ENCODE measurements at places on chromosomes 1 and 21.
A peak's percentile ranks its signal among the peaks of the same experiment; 100 is the strongest.

DNA sequence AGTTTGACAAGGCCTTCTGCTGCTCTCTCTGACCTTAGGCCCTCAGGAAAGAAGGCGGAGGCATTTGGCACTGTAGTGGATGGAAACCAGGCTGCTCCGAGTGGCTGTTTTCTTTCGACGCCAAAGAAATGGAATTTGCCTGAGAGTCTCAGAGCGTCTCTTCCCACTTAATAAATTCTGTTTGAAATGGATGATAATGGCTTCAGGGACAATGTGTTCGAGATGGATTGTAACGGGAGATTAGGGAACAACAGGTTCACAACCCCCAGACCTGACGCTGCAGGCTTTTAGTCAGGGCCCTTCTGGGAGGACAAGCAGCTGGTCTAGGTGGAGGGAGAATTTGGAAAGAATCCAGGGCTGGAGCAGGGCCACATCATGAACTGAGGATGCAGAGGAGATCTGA is 58.6 kb downstream of the TLR5 start:
- no peaks in the 10 kb centered on the region for H3K36me3 ChIP-seq
- H3K4me1 ChIP-seq: peaks cover 9% of the 10 kb centered on the region
- DNase-seq: no peak
- no peak overlapping the region for H3K4me3 ChIP-seq
- no peak overlapping the region for H3K27ac ChIP-seq

DNA sequence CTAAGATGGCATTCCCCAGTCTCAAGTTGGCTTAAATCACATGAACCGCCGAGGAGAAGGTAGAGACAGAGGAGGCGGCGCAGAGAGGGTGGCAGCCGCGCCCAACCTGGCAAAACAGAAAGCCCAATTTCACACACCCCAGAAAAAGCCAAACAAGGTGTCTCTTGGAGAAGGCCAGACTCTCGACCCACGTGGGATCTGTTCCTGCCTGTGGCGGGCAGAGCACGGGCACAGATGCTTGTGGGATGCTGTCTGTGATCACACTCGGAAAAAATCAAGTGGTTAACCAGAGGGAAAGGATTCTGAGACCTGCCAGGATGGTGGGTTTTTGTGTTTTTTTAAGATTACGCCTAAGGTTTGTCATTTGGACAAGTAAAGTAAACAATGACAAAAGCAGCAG is 80.7 kb downstream of the MRPL37 start:
- no peaks in the 10 kb centered on the region for H3K27me3 ChIP-seq
- peaks cover 13% of the 10 kb centered on the region for H3K36me3 ChIP-seq

DNA sequence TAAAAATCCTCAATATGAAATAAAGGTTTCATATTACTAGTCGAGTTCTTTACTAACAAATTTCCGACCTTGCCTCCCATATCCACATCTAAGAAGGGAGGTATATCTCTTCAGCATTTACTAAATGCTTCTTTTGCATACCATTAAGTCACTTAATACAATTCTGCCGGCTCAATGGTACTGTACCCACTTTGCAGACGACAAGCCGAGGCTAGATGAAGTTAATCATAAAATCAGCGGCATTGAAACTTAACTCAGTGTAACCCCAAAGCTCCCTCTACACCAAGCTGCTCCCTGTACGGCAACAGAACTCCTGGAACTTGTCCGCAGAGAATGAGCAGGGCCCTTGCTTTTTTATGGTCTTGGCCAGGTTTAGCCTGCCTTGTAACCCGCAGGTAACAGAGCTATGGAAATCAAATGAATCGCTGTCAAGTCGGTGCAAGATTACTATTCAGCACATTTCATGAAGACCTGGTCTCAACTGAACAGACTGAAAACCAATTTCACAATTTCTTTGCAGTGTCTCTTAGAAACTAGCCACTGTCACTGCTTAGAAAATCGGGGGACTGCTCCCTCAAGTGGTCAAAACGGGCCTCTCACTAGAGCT is 738 bp downstream of the INTS7 start:
- peaks cover 56% of the 10 kb centered on the region for H3K36me3 ChIP-seq
- H3K4me3 ChIP-seq: peak overlapping the region; percentile 97
- DNase-seq: no peak
- peak overlapping the region; percentile 100 for H3K27ac ChIP-seq

DNA sequence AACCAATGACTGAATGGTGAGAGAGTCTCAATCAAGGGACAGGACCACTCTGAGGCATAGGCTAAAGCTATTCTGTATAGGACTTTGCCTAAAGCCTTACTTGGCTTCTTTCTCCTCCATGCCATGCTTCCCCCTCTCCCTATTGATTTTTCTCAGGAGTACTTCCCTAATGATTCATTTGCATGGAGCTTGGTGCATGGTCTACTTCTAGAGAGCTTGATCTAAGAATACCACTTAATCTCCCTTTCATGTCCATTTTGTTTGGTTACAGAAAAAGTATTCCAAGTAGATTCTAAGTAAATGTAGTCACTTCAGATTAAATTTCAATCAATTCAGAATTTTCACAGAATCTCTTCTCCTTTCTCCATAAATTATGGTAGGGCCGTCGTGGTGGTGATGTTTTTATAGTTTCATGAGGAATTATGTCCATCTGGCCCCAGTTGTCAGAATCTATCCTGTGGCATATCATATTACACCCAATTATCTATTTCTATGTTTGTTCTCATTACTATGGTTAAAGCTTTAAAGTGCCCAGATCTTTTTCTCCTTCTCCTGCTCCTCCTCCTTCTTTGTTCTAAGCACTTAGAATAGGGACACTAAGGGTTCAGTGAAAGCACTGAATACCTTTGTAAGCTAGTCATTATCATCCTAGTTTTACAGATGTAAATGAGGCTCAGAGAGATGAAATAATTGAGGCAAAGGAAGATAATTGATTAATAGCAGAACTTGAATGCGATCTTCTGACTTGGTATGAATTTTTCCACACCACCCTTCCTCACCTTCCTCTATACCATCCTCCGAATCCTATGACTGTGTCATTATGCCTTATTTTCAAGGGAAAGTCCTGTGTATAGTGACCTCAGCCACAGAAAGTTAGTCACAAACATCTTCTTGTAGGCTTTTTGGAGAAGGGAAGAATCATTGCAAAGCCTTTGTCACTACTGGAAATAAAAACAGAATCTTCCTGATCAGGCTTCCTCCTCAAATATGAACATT is 85.6 kb upstream of the ZRANB2 start:
- H3K36me3 ChIP-seq: no peaks in the 10 kb centered on the region
- no peak overlapping the region for H3K4me3 ChIP-seq
- DNase-seq: no peak
- no peaks in the 10 kb centered on the region for H3K27me3 ChIP-seq

- no peaks in the 10 kb centered on the region for H3K36me3 ChIP-seq
- H3K27me3 ChIP-seq: no peaks in the 10 kb centered on the region
- no peak for DNase-seq
- no peak overlapping the region for H3K27ac ChIP-seq
Measured at GRCh38 chr1:102886638-102887037, 221.7 kb downstream of the COL11A1 start.

GRCh38 chr1:230224101-230224960 is 157.3 kb downstream of the GALNT2 start:
- no peak overlapping the region for H3K27ac ChIP-seq
- peaks cover 15% of the 10 kb centered on the region for H3K4me1 ChIP-seq
- DNase-seq: no peak
- no peak overlapping the region for H3K4me3 ChIP-seq

- H3K27me3 ChIP-seq: no peaks in the 10 kb centered on the region
- H3K36me3 ChIP-seq: peaks cover 5% of the 10 kb centered on the region
- H3K27ac ChIP-seq: no peak overlapping the region
- no peak for DNase-seq
- H3K4me3 ChIP-seq: no peak overlapping the region
Measured at GRCh38 chr21:35145626-35146233, 96.6 kb upstream of the RUNX1 start.

- no peak overlapping the region for H3K27ac ChIP-seq
- no peak overlapping the region for H3K4me3 ChIP-seq
- H3K36me3 ChIP-seq: no peaks in the 10 kb centered on the region
- DNase-seq: no peak
Measured at GRCh38 chr1:88302843-88303486, 381.1 kb upstream of the PKN2 start.

DNA sequence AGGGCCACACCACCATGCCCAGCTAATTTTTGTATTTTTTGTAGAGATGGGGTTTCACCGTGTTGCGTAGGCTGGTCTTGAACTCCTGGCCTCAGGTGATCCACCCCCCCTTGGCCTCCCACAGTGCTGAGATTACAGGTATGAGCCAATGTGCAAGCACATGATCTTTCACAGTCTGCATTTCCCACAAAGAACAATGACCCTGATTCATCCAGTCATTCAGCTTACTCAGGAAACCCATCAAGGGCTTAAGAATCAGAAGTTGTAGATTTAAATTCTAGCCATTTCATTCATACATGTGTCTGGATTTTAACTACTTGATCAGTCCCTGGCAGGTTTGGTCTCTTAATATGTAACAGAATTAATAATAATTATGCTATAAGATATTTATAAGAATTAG is 2065.7 kb downstream of the MRPL39 start:
- H3K27ac ChIP-seq: no peak overlapping the region
- DNase-seq: no peak
- H3K4me1 ChIP-seq: no peaks in the 10 kb centered on the region
- H3K4me3 ChIP-seq: no peak overlapping the region
- no peaks in the 10 kb centered on the region for H3K27me3 ChIP-seq
- H3K36me3 ChIP-seq: no peaks in the 10 kb centered on the region

DNA sequence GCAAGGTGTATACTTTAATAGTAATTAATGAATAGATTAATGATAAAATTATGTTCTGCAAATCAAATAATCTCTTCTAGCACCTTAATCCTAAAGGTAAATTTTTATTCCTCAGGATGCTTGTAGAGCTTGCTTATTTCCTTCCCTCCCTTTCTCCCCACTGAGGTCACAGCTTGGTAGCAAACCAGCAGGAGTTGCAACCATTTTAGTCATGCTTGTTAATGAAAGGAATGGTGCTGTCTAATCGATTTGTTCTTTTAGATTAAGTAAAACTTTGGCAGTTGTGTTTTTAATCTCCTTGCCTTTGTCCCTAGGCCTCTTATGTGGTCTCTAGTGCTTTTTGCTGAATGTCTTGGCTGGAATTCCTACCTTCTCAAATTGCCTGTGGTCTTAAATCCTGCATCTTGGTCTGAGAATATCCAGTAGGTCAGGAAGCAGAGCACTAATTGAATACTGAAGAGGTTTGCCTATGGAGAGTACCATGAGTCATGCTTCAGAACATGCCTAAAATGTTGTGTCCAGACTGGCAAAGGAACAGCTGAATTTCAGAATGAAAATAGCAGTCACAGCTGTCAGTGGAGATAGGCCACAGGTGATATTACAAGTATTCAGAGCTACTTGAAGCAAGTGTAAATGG is 36.3 kb upstream of the RWDD3 start:
- peaks cover 3% of the 10 kb centered on the region for H3K27me3 ChIP-seq
- DNase-seq: no peak
- no peak overlapping the region for H3K27ac ChIP-seq

- peak overlapping the region; percentile 44 for H3K27ac ChIP-seq
- H3K36me3 ChIP-seq: peaks cover 46% of the 10 kb centered on the region
- no peak overlapping the region for H3K4me3 ChIP-seq
- H3K4me1 ChIP-seq: peaks cover 22% of the 10 kb centered on the region
- no peaks in the 10 kb centered on the region for H3K27me3 ChIP-seq
- DNase-seq: no peak
Measured at GRCh38 chr1:111439461-111440351, 9.3 kb downstream of the WDR77 start.

- DNase-seq: no peak
- H3K4me3 ChIP-seq: no peak overlapping the region
- H3K27me3 ChIP-seq: peaks cover 5% of the 10 kb centered on the region
- H3K4me1 ChIP-seq: no peaks in the 10 kb centered on the region
- H3K36me3 ChIP-seq: no peaks in the 10 kb centered on the region
- H3K27ac ChIP-seq: no peak overlapping the region
Measured at GRCh38 chr1:109304226-109304920, 2.4 kb downstream of the MYBPHL start.

DNA sequence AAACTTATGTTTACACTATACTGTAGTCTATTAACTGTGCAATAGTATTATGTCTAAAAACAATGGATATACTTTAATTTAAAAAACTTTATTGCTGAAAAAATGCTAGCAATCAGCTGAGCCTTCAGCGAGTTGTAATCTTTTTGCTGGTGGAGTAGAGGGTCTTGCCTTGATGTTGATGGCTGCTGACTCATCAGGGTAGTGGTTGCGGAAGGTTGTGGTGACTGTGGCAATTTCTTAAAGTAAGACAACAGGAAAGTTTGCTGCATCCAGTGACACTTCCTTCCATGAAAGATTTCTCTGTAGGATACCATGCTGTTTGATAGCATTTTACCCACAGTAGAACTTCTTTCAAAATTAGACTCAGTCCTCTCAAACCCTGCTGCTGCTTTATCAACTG is 234.7 kb upstream of the CSF3R start:
- no peak overlapping the region for H3K4me3 ChIP-seq
- H3K36me3 ChIP-seq: no peaks in the 10 kb centered on the region
- H3K27ac ChIP-seq: no peak overlapping the region
- H3K4me1 ChIP-seq: no peaks in the 10 kb centered on the region

DNA sequence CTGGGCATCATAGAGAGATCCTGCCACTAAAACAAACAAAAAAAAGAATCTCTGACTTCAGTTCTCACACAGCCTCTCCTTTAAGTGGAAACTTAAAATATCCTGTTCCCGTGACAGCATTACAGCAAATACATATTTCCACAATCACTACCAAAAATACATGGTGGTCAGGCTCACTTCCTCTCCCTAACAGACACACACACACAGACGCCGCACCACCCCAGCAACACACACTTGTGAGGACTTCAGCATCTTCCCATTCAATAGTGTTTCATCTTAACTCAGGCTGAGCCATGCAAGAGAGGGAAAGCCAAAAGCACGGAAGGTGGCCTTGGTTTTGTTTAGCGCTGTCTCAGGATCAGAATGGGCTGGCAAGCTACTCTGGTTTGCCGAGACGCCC is 21.9 kb downstream of the KIAA1614 start:
- DNase-seq: no peak
- H3K4me1 ChIP-seq: peaks cover 8% of the 10 kb centered on the region
- no peak overlapping the region for H3K4me3 ChIP-seq
- H3K27ac ChIP-seq: peak overlapping the region; percentile 2
- no peaks in the 10 kb centered on the region for H3K36me3 ChIP-seq
- peaks cover 3% of the 10 kb centered on the region for H3K27me3 ChIP-seq
